ENCODE measurements at places on chromosomes 5 and 9.

DNA sequence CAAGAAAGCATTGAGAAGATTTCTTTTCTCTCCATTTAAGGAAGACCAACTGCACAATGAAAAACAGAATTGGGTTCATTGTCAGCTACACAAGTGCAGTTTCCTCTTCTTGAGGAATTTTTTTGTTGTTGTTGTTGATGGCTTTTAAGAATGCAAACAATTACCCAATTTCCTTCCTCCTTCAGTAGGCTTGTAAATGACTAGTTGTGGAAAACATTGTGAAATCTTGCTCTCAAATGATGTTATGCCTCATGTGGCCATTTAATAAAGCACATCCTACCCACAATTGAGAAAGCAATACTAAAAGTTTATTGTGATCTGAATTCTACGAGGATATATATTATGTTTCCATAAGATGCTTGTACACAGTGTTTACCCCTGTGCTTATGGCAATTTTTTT is 171.6 kb downstream of the FAM174A start:
- DNase-seq = peak; percentile 96

DNA sequence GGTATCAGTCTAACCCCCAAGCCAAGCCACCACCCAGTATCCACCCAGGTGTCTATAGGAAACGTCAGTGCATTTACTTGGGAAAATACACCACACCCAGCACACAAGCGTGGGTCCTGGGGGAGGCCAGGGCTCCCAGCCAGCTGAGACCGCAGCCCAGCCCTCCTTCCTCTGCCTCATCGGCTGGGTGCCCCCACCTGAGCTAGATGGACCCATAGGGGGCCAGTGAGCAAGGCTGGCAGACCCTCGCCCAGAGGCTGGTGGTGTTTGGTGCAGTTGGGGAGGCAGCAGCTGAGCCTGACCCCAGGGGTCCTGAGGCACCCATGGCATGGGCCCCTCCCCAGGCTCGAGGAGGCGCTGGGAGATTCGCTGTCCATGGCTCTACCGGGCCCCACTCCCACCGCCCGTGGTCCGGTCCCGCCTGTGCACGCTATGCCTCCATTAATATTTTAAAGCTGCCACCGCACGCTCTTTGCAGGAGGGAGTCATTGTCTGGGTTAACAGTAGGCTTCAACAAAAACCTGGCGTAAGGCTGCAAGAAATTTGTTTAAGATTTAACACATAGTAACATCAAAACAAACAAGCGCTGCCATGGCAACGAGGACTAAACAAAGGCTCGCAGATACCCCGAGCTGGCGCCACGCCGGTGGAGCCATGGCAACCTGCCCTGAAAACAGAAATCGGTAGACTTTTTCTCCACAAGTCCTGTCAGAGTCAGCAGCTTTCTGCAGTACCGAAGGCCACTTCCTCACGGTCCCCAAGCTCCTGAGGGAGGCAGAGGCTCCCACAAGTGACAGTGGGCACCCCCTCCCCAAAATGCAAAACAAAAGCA is 20.6 kb downstream of the TPPP start:
- DNase-seq = peak; percentile 51

DNA sequence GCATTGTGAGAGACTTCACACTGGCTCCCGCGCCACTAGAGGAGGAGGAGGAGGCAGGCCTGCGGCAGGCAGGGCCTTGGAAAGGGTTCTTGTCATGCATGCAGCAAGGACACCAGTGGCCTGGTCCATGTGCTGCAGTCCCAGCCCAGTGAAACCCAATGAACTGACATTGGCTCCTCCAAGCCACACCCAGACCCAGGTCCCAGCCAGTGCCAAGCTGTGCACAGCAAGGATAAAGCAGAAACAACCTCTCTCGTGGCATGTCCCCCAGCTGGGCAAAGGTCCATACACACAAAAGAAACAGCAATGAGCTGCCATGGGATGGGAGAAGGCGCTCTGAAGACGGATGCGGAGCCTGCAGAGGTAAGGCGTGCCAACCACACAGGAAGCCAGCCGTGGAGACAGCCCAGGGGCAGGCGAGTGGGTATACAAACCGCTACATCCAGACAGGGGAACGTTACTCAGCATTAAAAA is 89.2 kb downstream of the SEMA4D start:
- DNase-seq = peak; percentile 15

GRCh38 chr5:154351141-154351540 is 94.7 kb upstream of the SAP30L start:
- no peak for DNase-seq

Data from inflammatory macrophage (primary cell).